GM18507 (cell line): ENCODE measurements at places on chromosomes 16 and 17.

- DNase-seq, result no peak
These were observed 20.9 kb upstream of the PSMD7 start for GRCh38 chr16:74275711-74276110.

DNA sequence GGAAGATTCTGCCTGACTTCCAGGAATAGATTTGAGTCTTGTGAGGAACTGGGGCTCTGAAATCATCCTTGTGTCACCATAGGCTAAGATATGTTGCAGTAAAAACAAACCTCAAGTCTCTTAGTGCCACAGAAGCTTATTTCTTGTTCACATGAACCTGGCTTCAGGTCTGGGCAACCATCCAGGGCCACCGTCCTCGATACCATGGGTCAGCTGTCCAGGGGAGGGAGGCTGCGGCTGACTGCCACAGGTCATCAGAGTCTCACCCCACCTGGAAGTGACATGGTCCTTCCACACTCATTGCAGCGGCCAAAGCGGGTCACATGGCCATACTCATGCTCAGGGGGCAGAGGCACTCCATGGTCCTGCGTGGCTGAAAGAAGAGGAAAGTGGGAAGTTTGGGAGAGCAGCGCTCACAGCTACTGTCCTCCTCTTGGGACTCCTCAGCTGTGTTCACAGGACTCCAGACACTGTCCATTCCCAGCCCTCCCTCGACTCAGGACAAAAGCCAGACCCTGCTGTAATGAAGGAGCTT lies 284.5 kb downstream of the CBLN1 start:
- DNase-seq, result no peak

DNA sequence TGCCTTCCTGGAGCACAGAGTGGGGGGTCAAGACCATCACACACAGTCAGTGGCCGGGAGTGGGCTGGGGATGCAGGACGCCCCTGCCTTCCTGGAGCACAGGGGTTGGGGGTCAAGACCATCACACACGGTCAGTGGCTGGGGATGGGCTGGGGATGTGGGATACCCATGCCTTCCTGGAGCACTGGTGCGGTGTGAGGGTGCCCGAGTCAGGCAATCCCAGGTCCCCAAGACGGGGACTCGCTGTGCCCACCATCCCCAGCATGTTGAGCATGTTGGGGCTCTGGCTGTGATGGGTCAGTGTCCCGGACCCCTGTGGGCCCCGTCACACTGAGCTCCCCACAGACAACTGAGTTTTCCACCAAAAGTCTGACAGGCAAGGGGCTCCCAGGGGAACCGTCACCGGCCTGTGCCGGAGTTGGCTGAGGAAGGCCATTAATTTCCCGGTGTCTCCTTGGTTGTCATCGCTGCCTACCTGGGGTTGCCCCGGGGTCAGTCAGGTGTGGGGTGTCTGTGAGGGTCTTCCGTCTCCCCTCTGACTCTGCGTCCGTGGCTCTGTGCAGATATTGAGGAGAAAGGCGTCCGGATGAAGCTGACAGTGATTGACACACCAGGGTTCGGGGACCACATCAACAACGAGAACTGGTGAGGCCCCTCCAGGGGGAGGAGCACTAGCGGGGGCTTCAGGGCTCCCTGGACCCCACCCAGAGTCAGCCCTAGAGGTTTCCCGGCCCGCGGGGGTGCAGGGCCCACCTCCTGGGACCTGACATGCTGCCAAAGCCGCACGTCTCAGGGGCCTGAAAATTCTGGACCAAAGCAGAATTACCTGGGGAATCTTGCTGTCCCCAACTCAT lies 347.1 kb downstream of the SEC14L1 start:
- DNase-seq, result no peak

DNA sequence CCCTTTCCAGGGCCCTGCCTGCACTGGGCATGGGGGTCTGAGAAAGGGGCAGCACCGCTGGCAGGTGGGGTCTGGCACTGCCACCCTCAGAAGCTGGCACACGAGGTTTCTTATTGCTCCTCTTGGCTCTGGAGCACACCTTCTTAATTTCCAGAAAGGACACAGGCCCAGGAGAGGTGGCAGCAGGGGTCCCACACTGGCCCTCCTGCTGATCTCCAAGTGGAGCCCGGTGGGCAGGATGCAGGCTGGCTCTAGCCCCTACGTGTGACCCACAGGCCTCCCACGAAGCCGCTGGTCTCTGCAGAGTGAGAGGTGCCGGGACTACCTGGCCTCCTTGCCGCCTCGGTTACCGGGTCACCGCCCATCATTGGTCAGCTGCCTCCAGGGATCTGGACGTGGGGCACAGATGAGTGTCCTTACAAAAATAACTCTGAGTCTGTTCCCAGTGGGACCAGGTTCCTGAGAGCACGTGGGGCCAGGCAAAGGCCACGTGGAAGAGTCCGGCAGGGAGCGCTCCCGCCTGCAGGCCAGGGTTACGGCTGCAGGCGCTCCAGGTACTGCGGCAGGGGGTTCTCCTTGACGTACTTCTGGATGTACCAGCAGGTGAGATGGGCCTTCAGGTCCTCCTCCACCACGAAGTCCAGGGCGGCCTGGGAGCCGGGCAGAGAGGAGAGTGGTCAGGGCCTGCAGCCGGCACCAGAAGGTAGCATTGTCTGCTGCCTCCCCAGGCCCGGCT lies 10.3 kb downstream of the NATD1 start:
- DNase-seq, result no peak

DNA sequence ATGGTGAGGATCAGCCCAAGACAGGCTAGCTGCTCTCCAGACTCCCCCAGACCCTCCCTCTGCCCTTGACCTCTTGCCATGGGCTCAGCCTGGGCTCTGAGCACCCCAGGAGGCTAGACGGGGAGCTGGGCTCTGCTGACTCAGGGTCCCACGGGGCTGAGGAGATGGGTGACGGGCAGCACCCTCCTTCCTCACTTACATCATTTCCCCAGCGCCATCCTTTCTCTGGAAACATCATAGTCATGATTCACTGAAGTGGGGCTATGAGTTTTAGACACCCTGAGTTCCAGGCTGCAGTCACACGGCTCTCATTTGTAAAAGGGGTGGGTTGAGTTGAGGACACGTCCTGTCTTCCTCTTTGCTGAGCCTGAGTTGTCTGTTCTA lies 3.0 kb upstream of the ITGAX start:
- DNase-seq, result no peak

GRCh38 chr16:4522051-4522581 lies 16.5 kb downstream of the CDIP1 start:
- no peak for DNase-seq

DNA sequence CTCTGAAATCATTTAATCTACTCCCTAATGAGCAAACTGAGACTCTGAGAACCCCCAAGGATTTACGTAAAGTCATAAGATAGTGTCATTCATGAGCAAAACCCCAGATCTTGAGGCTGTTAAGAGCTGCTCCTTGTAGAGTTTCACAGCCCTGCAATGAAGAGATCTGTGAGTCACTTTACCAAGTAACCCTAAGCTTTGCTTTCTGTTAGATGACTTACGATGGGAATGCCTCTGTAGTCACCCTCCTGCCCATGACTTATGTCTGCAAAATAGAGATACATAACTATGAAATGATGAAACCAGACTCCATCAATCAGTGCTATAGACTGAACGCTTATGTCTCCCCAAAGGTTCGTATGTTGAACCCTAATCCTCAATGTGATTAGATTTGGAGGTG lies 117.7 kb downstream of the HS3ST3A1 start:
- no peak for DNase-seq

GRCh38 chr17:72033334-72033733 lies 87.5 kb upstream of the SOX9 start:
- no peak for DNase-seq

DNA sequence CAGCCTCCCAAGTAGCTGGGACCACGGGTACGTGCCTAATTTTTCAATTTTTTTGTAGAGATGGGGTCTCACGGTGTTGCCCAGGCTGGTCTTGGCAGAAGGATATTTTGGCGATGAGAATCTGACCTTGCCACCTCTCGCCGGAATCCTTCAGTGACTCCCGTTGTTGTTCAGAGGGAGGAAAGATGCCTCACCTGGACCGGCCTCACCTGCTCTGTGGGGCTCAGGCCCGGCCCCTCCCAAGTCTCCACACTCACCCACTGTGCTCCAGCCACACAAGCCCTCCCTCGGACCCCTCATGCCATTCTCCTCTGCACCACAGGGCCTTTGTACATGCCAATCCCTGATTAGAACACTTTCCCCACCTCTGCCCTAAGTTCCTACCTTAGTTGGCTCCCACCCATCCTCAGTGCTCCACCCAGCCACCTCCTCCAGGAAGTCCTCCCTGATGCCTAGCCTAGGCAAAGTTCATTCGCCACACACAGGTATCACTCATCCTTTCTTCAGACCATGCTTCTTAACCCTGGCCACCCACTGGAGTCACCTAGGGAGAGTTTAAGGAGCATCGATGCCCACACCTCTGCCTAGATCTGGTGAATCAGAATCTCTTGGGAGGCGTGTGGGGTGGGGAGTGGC lies 136.1 kb downstream of the GSG1L start:
- DNase-seq, result no peak

- DNase-seq, result no peak
These were observed 457.9 kb downstream of the SLC39A11 start for GRCh38 chr17:72634621-72635020.

DNA sequence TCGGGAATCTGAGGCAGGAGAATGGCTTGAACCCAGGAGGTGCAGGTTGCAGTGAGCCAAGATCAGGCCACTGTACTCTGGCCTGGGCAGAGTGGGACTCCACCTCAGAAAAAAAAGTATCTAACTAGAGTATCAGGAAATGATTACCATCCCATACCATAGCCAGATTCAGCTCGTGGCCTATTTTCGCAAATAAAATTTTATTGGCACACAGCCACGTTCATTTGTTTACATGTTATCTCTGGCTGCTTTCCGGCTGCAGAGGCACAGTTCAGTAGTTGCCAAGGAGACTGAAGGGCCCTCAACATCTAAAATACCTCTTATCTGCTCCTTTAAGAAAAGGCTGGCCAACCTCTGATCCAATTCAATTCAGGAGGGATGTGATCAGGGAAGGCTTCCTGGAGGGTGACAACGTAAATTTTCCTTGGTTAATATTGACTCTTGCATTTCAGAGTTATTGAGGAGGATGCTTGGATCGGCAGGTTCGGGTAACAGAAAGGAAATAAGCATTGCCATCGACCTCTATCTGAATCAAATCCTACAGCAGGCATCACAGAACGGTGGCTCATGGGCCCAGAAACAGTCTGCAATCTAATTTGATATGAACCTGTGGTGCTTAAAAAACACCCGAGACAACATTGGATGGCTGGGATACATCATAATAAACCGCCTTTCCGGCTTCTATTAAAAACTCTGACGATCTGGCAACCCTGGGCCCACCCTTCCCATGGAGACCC lies 73.8 kb downstream of the XYLT1 start:
- DNase-seq, result no peak

DNA sequence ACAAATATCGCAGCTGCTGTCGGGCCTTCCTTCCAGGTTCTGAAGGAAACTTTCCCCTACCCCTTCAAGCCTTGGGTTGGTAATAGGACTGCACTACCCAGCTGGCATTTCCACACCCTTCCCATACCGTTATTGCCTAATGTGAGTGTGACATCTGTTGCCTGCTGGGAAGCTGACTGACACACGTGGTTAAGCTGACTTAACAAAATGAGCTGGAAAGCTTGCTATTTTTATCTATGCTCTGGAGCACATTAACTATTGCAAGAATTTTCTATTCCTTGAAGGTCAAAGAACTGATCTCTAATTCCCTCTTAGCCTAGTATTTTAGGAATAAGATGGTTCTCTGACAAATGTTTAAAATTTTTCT lies 79.5 kb downstream of the PMP22 start:
- no peak for DNase-seq

GRCh38 chr17:75059369-75060345 lies 12.6 kb downstream of the KCTD2 start:
- DNase-seq, result no peak

- DNase-seq, result no peak
These were observed 21.7 kb downstream of the LRRC75A start for GRCh38 chr17:16470265-16470664.

GRCh38 chr16:56288019-56288418 lies 96.7 kb downstream of the GNAO1 start:
- no peak for DNase-seq

GRCh38 chr17:1144162-1144561 lies 35.6 kb downstream of the ABR start:
- no peak for DNase-seq

DNA sequence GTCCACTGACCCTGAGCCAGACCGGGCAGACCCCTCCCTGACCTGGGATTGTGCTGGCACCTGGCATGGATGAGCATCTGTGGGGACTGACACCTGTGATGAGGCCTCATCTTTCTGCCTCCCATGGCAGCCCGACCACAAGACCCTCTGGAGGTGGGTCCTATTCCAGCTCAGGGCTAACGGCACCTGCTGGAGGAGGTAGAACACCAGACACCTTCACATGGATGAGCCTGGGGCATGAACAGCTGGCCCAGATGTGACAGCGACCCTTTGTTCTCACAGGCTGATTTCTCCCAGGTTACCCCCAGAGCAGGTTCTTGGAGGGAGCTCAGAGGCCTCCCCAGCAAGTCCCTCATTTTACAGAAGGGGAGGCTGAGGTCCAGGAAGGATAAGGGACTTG lies 46.4 kb upstream of the PIK3R6 start:
- DNase-seq, result no peak

DNA sequence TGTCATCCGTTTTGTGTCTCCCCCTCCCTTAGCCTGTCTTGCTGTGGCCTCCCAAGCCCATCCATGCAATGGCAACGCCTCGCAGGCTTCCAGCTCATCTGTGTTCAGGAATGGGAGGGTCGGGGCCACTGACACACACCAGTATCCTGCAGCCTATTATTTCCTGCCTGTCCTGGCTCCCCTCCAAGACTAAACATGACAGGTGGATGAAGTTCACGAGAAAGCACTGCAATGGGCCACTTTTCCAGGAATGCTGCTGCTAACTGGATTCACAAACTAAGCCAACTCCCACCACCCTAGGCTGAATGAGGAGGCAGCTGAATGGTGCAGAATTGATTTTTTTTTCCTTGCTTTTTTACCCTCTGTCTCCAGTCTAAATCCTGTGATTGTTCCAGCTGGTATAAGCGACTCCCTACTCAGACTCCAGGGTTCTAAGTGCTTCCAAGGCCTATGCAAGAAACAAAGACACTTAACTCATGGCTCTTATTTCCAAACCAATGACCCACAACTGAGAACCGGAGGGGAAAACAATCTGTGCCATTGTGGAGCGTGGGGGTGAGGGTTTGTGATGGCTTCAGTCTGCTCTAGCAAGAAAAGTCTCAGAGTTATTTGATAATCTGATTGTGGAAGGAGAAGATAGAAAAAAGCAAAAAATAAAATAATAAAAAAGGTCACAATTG lies 23.3 kb downstream of the TMEM100 start:
- DNase-seq, result no peak

DNA sequence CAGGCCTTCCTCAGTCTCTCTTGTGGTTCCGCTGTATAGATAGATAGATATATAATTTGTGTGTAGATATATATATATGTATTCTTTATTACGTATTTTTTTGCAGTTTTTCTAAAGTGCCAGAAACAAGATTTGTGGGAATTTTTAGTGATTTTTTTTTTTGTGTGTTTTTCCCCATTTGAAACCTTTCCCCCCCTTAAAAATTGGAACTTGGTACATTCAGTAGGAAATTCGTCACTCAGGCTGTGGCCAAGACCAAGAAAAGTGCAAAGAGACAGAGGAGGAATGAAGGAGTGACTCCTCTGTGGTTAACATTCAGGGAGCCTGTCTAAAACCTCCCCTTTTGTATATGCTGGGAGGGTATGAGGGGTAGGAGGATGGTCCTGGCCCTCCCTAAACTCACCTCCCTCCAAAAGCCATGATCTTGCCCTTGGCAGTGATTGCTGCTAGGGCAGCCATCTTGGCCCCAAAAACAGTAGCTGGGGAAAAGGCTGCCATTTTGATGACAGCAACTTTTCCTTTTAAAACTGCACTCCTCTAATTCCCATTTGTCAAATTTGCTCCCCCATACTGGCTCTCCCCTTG lies 15.2 kb downstream of the CHRNB1 start:
- DNase-seq, result no peak

GRCh38 chr16:67651847-67652246 lies 6.9 kb downstream of the CARMIL2 start:
- DNase-seq, result no peak
